ENCODE measurements at places on chromosomes 6 and 20. TPM values are rescaled to one million over a fixed set of nuclear protein-coding genes. Genes with fewer than 3 reads are reported as not detected.
A peak's percentile ranks its signal among the peaks of the same experiment; 100 is the strongest.

LRRN4 gene
- total RNA-seq, result 62.3 TPM

TMEM170B gene
- total RNA-seq, result 6.6 TPM

TUBB1 gene
- 0.64 TPM for total RNA-seq

MLN gene
- total RNA-seq, result not detected

DDO gene
- 1.8 TPM for total RNA-seq

TRIM15 gene
- not detected for total RNA-seq

IL17F gene
- not detected for total RNA-seq

IMPG1 gene
- not detected for total RNA-seq

B3GALT4 gene
- total RNA-seq, result 19.0 TPM

WFDC9 gene
- total RNA-seq, result not detected

PGC gene
- total RNA-seq, result 586 TPM

VSTM2L gene
- 71.6 TPM for total RNA-seq

DNA sequence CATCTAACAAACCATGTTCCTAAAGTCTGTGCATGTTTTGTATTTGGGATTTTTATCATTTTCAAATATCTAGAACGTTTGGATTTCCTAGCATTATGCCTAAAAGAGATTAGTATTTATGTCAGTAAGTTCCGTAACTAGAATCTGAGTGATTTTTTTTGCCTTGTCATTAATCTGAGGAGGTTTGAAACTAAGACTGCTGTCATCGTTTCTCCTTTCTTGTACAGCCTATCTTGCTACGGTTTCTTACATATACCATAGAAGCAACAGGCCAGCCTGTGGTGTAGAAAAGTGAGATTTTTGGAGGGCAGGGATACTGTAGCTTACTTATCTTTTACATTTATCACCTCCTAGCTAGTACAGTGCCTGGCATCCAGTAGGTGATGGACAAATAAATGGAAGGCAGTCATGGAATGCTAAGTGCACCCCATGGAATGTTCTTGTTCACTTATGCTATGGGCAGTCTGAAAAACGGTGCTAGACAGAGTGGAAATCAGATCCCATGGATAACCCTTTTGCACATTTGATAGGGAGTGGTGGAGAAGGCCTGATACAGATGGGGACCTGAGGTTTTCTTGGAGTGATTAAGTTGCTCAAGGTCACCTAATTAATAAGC lies 93.9 kb downstream of the ARID1B start:
- DNase-seq, result no peak

DNA sequence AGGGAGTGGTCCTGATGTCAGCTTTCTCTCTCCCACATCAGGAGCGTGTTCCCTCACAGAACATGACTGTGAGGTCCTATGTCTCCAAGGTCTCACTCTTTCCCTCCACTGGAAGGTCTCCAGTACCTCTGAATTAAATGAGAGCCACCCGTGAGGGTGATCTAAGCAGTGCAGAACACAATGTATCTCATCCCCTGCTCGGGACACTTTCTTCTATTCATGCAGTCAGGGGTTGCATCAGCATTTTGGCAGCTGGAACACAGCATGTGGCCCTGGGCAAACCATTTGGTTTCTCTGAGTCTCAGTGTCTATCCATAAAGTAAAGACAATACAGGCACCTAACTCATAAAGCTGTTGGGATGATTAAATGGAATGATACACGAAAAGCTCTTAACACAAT lies 34.2 kb downstream of the MAFB start:
- DNase-seq, result no peak

DNA sequence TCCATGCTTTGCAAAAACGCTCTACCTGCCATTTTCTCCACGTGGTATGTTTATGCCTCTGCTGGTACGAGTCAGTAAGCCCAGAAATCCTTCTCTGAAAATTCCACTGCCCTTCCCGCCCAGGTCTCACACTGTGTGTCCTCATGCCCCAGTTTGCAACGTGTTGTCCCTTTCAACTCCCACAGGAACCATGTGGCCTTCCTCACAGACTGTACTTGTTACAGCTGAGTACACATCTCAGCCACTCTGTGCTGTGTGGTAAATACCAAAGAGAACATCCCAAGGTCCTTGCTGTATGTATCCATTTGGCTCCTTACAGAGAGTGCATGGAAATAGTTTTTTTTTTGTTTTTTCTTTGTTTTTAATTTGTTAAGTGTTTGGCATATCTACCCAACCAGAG lies 56.9 kb downstream of the RTN4IP1 start:
- no peak for DNase-seq

DNA sequence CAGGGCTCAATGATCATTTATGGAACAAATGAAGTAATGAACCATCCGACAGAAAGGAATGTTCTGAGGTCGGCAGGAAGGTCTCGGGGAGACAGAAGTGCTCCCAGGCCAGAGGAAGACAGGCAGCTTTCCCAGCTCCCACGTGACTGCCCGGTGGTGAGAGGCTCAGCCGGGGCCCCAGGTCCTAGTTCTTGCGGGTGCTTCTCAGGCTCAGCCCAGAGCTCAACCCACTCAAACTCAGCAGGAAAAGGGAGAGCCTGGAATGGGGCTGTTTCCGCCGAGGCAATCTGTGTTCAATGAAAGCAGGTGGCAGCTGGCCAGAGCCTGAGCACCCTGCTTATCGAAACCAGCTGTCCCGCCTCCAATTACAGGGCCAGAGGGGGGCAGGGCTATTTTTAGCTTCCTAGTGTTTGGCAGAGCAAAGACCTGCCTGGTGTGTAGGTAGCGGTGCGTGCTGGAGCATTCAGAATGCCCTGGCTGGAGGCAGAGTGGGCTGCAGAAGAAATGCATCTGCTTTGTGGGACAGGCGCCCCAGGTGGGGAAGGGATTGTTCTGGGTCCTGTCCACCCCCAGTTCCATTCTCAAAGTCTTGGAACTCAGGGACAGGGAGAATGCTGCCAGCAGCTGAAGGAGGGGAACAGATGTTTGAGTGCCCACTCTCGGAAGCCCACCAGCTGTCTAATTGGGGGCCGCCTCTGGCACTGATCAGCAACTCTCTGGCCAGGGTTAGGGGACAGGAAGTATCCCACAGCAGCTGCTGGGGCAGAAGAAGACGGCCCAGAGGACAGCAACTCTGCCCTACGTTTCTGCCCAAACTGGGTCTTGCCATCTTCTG lies 145.1 kb downstream of the PREX1 start:
- DNase-seq, result peak; percentile 97

DNA sequence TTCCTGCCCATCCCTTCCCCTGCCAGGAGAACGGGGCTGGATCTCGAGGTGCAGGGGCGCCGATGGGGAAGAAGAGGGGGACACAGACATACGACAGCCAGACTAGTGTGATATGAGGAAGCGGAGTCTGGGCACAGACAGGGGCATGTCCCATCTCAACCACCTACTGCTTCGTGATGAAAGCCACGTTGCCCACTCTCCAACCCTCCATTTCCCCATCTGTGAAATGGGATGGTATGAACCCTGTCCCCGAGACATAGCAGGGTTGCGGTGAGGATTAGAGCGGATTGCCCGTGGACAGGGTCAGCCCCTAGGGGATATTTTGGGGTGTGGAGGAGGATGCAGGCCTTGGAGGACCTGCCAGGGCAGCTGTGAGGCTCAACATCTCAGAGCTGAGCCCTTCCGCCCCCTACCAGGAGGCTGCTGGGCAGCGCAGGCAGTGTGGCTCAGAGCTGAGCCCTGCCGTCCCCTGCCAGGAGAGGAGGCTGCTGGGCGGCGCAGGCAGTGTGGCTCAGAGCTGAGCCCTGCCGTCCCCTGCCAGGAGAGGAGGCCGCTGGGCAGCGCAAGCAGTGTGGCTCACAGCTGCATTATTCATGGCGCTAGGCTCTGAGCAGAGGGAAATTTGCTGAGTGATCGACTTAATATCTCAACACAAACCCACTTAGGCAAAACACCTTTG lies 71.7 kb downstream of the GRM4 start:
- DNase-seq, result no peak

DNA sequence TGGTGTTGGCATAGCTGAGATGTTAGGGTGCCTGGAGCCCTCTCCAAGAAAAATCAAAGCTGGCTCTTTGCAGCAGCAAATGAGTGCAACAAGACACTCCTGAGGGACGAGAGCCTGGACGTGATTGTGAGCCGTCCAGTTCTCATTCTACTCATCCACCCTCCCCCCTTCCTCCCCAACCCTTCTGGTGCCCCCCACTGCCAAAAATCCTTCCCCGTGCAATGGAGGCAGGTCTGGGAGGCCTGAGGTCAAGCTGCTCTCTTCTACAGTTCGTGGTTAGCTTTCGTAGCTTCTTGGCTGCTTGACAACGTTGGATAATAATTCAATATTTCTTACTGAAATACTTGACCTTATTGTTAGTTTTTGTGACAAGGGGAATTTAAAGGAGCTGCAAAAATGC lies 185.3 kb upstream of the SUPT3H start:
- peak; percentile 46 for DNase-seq

DNA sequence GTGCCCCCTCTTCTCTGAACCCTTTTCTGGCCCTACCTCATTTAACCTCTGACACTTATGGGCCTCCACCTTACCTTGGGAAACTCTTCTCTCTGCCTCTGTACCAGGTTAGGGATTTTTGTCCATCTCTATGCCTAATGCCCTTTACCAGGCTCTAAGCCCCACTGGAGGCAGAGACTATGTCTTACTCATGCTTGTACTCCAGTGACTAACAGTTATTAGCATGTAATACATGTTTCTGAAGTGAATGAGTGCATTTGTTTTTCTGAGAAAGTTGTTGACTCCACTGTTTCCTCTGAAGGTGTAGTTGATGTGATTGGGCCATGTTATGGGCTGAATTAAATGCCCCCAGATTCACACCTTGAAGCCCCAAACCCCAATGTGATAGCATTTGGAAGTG lies 234.3 kb downstream of the PACRG start:
- no peak for DNase-seq

DNA sequence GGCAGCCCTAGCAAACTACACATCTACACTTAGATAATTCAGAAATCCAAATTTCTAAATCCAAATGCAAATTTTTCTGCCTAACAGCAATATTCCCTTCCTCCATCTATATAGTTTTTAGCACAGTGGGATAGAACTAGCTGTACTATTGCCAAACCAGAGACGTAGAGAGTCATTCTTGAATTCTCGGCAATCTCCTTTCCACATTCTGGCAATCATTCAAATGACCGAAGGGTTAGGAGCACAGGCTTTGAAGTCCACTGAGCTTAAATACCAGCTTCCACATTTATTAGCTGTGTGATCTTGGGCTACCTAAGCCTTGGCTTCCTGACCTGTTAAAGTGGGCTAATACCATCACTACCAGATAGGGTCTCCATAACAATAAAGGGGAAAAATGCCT lies 3.1 kb upstream of the RPS12 start:
- DNase-seq, result peak; percentile 48

DNA sequence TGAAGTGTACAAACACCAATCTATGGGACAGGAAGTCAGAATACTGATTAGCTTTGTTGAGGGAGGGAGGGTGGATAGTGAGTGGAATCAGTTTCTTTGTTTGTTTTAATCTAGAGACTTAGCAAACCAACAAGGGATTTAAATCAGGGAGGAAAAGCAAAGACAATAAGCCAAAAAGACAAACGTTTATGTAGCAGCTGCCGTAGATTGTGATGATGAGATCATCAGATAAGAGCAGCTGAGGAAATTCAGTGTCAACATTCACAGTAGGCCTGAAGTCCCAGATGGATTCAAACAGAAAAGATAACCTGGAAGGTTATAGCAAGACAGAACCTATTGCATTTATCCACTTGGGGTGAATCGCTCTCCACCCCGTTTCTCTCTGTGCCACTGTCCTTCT lies 104.9 kb upstream of the SYNDIG1 start:
- no peak for DNase-seq

- DNase-seq, result no peak
Measured at GRCh38 chr6:3898265-3898994, 49.3 kb downstream of the FAM50B start.

- DNase-seq, result no peak
Measured at GRCh38 chr6:68071740-68072139, 563.3 kb upstream of the ADGRB3 start.

- no peak for DNase-seq
Measured at GRCh38 chr6:2110504-2110903, 134.9 kb downstream of the GMDS start.

- no peak for DNase-seq
Measured at GRCh38 chr20:44087857-44088120, 99.2 kb downstream of the JPH2 start.

GRCh38 chr20:17158701-17159100 lies 68.1 kb upstream of the PCSK2 start:
- no peak for DNase-seq

GRCh38 chr6:111776236-111777221 lies 96.7 kb downstream of the FYN start:
- no peak for DNase-seq

- DNase-seq, result no peak
Measured at GRCh38 chr6:90079560-90080490, 185.6 kb downstream of the GJA10 start.

DNA sequence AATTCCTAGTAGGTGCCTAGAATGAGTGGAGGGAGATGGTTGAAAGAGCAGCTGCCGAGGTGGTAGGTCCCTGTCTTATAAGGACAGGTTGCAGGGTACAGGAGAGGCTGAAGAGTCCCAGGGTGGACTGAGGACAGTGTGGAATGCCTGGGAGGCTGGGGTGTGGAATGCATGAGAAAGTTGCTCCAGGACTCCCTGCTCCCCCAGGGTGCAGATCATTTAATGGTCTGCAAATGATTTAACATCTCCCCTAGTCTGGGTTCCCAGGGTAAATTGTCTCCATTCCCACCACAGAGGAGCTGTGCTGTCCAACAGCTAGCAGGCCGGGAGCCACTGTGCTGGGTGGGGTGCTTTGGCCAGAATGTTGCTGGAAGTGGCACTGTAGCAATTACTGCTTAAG lies 76.0 kb downstream of the CD83 start:
- DNase-seq, result no peak

DNA sequence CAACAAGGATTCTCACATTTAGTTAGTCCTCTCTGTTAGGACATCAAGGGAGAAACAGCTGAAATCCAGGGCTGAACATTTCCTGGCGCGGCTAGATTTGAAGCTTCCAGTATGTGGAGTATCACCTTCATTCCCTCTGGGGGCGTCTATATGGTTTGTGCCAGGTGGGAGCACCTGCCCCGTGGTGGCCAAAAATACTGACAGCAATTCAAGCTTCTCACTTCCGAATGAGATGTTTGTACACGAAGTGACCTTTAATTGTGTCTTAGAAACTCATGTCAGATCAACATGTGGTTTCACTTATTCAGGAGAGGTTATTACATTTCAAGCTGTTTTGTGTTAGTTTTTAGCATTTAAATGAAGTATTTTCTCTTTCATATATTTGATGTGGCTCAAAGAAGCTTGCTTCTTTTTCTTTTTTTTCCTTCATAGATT lies 67.3 kb upstream of the ZNF217 start:
- DNase-seq, result no peak

GRCh38 chr6:43020847-43021246 lies 576 bp upstream of the RRP36 start:
- peak; percentile 56 for DNase-seq

- peak; percentile 84 for DNase-seq
Measured at GRCh38 chr20:54680872-54681619, 205.7 kb downstream of the DOK5 start.
